ENCODE measurements at places on chromosomes 6 and 20.

GRCh38 chr6:168667428-168667805 is 226.4 kb downstream of the SMOC2 start:
- no peak for DNase-seq

DNA sequence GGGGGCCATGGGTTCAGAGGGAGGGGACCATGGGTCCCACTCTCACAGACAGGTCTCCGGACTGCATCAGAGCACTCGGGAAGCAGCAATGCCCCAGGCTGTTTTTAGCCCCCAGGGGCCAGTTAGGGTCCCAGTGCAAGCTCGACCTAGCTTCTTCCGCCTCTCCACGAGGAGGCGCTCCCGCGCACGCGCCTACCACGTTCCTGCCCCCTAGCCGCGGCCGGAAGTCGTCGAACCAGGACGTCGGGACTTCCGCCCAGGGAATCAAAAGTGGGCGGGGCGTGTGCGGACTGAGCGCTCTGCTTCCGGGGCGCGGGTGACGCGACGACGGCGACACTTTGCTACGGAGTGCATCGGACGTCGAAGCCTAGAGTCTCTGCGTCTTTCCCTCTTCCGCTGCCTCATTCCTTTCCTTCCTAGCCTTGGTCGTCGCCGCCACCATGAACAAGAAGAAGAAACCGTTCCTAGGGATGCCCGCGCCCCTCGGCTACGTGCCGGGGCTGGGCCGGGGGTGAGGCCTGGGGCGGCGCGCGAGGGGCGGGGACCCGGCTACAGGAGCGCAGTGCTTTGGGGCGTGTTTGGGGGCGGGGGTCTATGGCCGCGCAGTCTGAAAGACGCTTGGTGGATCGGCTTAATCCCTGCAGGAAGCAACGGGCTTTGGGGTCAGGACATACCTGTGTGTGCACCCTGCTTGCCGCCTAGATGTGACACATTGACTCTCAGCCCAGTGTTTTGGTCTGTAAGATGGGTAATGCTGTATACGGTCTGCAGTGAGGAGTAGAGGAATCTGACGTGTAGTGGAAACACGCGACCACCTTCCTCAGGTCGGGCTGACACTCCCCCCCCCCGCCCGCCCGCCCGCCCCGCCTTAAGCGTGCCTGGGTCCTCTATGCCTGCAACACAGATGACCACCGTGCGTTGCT is at the start of gene PRPF6:
Gene PRPF6 (plus strand): TSS at position 327 of the 923 bp plus-strand sequence. CDS start 114 bp downstream, at position 441.
- DNase-seq, result peak; percentile 98

DNA sequence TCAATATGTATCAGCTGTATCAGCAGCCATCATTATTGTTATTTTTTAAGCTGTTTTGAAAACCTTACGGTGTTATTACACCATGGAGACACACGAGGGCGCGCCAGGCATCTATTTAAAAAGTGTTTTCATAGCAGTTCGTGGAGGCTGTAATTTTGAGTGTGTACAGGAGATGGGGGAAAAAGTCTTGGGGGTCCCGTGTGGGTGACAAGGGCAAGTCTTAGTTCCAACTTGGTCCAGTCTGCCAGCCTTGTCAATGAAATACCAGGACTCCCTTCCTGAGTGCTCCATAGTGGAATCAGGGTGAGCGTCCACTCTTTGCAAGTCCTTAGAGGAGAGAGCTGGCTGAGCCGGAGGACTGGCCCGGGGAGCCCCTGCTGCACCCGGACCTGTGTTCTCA is 43.3 kb downstream of the SLC2A10 start:
- DNase-seq, result no peak

DNA sequence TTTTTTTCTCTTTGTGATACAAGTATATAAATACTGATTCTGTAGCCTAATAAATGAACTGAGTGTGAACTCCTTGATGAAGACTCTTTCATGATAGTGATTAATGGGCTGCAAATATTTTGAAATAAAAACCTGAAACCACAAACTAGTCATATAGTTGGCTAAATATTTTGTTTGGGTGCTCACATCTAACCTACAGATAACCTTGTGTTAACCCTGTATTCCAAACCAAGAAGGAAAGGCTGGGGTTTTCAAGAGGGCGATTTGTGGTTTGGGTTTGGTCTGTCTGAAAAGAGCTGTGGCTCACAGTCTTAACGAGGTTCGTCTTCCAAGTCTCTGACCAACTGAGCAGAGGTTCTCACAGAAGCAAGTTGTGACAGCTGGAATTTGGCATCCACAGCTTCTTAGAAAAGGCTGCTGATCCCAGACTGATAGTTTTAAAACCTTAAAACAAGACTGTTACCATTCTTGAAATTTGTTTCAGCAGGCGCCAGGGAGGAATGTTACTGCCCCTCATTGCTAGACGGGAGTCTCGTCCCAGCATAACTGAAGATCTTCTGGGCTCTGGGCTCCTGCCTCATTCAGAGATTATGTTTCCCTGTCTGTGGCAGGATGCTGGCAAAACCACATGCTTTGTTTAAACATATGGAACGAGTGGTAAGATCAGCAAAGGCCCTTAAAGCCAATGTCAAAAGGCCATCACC is 736.4 kb upstream of the MARCKS start:
- no peak for DNase-seq

GRCh38 chr6:102298051-102298450 is 904.5 kb downstream of the GRIK2 start:
- DNase-seq, result no peak

DNA sequence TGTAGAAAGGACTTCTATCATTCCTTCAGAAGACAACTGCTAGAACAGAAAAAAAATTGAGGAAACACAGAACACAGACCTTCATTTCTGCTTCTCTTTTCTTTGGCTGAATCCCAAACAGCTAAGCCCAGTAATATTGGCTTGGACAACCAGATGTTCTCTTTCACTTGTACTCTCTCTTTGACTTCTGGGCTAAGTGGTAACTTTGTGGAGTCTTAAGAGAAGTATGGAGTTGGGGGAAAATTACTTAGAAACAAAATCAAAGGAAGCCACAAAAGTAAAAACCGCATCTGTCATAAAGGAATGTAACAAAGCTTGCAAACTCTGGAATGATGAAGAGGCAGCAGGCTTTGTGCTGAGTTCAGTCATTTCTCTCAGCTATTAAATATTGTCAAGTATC is 587.5 kb downstream of the CBLN4 start:
- DNase-seq, result no peak

DNA sequence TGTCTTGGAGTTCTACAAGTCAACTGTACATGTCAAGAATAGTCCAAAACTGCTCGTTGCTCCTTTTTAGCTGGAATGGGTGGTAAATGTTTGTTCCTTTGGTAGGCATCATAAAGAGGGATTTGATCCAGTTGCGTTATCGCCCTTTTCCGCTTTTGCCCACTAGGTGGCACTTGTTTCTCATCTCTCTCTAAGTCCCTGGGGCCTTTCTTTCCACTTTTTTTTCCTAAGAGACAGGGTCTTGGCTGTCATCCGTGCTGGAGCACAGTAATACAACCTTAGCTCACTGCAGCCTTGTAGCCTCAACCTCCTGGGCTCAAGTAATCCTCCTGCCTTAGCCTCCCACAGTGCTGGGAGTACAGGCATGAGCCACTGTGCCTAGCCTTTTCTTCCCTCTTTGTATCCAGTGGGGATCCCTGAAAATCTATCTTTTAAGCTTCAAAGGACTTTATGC is 20.7 kb downstream of the GTPBP2 start:
- no peak for DNase-seq

- no peak for DNase-seq
Observed at GRCh38 chr6:165096868-165097267, 212.5 kb downstream of the C6orf118 start.

DNA sequence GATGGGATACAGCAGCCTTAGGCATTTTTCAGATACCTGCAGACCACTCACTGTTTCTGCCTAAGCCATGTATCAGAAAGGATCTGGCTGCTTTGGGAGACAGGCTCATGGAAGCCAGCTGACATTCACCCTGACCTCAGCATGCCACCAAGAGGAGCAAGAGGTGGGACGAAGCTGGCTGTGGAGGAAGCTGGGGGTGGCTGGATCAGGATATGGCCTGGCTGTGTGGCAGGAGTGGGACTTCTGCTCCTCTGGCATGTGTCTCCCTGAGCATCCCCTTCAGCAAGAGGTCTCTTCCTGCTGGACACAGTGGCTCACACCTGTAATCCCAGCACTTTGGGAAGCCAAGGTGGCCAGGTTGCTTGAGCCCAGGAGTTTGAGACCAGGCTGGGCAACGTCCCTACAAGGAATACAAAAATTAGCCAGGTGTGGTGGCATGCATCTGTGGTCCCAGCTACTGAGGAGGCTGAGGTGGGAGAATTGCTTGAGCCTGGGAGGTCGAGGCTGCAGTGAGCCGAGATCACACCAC is 897 bp downstream of the ADIG start:
- no peak for DNase-seq

DNA sequence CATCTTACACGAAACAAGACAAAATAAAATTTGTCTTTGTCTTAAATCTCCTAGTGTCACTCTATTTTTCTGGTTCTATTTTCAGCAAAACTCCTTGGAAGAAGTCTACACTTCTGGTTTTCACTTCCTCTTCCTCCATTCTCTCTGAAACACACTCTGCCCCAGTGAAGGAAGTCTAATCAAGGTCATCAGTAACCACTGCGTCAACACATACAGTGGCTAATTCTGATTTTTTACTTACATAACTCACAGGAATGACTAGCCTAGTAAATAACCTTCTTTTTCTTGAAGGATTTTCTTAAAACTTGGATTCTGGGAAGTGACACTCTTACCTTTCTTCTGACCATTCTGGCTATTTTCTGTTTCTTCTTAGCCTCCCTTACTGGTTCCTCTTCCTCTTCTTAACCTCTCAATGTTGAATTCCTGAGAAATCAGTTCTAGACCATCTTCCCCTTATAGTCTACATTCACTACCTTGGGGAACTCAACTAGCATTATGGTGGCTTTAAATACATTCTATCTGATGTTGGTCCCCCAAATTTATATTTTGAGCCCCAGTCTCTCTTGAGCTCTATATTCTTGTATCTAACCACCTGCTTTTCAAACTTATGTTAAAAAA is 37.5 kb downstream of the AIG1 start:
- peak; percentile 19 for DNase-seq

GRCh38 chr6:24140591-24140990 is 14.6 kb downstream of the NRSN1 start:
- DNase-seq, result no peak

DNA sequence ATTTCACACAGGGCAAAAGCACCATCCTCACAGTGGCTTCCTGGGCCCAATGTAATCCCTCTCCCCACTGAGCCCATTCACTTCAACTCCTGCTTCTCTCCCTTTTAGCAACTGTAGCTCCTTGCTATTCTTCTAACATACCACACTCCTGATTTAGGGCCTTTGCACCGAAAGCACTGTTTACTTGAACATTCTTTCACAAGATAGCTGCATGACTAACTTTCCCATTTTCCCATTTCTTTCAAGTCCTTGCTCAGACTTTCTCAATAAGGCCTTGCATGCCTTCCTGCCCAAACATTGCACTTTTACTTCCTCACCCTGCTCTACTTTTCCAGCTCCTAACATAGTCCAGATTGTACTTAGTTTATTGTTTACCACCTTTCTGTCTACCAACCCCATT is 73.0 kb downstream of the SHPRH start:
- DNase-seq, result no peak

- DNase-seq, result no peak
Observed at GRCh38 chr6:157090736-157091135, 232.6 kb downstream of the TMEM242 start.

- no peak for DNase-seq
Observed at GRCh38 chr6:161232010-161232409, 41.9 kb downstream of the AGPAT4 start.

- DNase-seq, result no peak
Observed at GRCh38 chr6:134182528-134182927, 130.1 kb upstream of the SLC2A12 start.

DNA sequence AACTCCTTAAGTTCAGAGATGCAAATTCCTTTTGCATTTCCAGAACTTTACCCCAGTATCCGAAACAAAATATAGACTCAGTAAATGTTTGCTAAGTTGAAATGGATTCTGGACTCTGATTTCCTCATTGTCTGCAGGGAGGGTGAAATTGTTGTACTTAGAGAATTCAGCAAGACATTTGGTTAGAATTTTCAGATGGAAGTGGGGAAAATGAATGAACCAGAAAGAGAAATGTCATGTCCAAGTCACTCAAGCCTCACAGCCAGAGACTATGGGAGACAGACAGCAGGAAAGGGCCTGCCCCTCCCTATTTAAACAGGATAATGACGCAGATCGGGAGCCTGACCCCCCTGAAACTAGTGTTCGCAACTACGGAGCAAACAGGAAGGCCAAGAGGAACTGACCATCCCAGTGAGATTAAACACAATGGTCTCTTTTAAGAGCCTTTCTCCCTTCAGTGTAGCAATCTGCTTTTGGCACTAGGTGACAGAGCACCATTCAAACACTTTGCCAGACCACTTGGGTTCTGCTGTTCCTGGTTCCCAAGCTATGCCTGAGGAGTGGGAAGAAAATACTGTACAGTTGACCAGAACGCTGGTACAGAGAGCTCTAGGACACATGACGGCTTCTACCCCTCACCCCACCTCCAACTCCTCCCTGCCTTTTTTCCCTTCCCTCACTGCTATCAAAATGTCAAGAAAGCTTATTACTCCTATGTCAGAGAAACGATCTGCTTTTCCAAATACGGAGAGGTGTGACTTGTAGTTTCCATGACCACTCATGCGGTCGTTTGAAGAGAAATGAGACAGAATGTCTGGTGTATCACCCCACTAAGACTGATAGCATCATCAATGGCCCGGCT is 13.7 kb downstream of the NEDD9 start:
- DNase-seq, result no peak

- DNase-seq, result no peak
Observed at GRCh38 chr6:24157886-24158285, 31.9 kb downstream of the NRSN1 start.

- no peak for DNase-seq
Observed at GRCh38 chr20:22836877-22837276, 198.2 kb upstream of the SSTR4 start.

DNA sequence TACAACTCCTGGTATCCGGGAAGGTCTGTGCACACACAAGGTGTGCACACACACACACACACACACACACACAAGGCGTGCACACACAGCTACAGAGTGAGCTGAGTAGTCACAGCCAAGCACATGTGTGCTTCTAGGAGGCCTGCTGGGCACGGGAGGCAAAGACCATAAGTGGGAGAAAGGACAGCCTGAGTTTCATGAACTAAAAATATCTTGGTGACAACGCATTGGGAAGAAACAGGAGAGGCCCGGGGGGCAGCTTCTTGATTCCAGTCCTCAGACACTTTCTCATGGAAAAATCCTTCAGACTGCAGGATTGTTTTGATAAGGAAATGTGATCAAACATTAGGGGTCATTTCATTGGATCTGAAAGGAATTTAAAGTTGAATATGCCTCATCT is 2.6 kb downstream of the TRAF3IP2 start:
- no peak for DNase-seq

All from GM19239 (cell line).